Stromal cell of bone marrow (primary cell): ENCODE measurements at places on chromosomes 5 and 9.

GRCh38 chr5:128253880-128254279 is 170.3 kb downstream of the SLC12A2 start:
- no peak for DNase-seq

DNA sequence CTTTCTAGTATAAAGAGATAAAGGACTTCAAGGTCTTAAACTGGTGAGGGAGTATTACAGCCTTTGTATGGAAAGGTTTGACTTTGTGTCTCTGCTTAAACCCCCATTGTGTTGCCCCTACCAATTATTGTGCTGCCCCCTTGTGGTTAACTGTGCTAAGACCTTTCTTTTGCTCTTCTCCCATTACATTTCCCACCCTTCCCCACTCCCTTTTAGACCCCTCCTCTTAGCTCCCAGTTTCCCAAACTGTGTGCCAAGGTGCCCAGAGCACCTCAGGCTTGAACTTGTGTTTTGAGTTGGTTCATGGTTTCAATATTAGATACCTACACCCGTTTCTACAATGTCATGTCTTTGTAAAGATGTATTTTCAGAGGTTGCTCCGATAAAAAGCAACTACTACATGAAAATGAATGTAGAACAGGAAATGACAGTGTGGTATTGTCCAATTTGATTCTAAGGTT is 2.9 kb downstream of the JAK2 start:
- DNase-seq, result peak; percentile 46

- DNase-seq, result no peak
These were observed 24.9 kb downstream of the ROPN1L start for GRCh38 chr5:10466446-10467073.

- no peak for DNase-seq
These were observed 32.5 kb downstream of the LEAP2 start for GRCh38 chr5:132905938-132906337.

GRCh38 chr5:151199581-151200185 is 24.2 kb downstream of the CCDC69 start:
- DNase-seq, result no peak

GRCh38 chr5:175671013-175671412 is 13.1 kb downstream of the HRH2 start:
- DNase-seq, result no peak

DNA sequence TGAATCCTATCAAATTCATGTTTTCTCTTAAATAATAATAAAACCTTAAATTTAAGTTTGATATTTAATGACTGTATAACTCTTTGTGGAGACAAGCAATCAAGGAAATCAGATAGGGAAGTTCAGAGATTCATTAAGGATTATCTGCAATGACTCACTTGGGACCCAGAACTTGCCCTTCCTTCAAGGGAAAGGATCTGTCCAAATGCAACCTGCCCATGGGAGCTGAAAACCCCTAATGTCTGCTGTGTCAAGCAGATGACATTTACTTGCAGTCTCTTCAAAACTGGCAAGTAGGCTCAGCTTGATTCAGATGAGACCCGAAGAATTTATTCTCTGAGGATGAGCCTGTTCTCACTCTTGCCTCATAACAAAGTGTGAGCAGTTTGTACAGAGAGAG is 1577.6 kb downstream of the EFNA5 start:
- no peak for DNase-seq

DNA sequence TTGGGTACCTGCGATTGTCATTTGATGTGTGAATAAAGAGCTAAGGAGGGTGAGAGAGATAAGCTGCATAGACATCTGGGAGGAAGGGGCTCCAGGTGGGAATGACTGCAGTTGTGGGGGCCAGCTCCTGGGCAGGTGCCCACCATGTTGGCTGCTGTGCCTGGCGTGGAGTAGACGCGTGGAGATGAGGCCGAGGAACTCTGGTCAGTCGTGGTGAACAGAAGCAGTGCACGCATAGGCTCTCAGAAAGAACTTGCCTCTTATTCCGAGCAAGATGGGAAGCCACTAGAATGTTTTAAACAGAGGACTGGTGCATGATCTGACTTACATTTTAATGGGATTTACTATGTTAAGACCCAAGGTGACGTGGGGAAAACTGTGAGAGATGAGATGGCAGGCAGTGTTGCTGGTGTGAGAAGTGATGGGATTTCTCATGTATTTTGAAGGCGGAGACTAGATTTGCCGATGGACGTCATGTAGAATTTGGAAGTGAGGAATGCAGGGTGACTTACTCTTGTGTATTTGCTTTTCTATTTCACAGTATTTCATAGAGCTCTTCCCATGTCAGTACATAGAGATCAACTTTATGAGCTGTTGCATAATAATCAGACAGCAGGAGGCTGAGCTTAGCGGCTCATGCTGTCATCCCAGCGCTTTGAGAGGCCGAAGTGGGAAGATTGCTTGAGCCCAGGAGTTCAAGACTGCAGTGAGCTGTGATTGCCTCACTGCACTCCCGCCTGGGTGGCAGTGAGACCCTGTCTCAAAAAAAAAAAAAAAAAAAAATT is 71.1 kb downstream of the EHMT1 start:
- peak; percentile 13 for DNase-seq

- DNase-seq, result no peak
These were observed 1.7 kb downstream of the CANX start for GRCh38 chr5:179700401-179700918.

- DNase-seq, result peak; percentile 51
These were observed 38.9 kb downstream of the CDH6 start for GRCh38 chr5:31232273-31232888.
